ENCODE measurements at places on chromosomes 3 and 15.

GRCh38 chr3:149016669-149017541 is 25.6 kb downstream of the GYG1 start:
- no peak for DNase-seq

DNA sequence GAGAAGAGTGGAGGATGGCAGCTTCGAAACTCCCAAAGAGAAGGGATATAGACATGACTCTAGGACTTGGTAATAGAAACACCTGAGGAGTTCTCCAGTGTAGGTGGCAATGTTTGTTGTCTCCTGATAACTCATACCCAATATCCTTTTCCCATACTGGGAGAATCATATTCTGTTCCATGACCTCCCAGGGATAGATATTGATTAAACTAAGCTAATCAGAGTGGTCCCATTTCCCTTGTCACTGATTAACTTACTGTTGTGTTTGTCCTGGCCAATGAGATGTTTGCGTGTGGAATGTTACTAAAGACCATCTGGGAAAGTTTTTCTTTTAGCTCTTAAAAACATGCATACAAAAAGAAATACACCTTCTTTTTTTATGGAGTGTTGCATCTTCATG is 85.6 kb downstream of the RPL22L1 start:
- no peak for DNase-seq

GRCh38 chr3:52838561-52839267 is 3.9 kb upstream of the MUSTN1 start:
- DNase-seq = no peak

DNA sequence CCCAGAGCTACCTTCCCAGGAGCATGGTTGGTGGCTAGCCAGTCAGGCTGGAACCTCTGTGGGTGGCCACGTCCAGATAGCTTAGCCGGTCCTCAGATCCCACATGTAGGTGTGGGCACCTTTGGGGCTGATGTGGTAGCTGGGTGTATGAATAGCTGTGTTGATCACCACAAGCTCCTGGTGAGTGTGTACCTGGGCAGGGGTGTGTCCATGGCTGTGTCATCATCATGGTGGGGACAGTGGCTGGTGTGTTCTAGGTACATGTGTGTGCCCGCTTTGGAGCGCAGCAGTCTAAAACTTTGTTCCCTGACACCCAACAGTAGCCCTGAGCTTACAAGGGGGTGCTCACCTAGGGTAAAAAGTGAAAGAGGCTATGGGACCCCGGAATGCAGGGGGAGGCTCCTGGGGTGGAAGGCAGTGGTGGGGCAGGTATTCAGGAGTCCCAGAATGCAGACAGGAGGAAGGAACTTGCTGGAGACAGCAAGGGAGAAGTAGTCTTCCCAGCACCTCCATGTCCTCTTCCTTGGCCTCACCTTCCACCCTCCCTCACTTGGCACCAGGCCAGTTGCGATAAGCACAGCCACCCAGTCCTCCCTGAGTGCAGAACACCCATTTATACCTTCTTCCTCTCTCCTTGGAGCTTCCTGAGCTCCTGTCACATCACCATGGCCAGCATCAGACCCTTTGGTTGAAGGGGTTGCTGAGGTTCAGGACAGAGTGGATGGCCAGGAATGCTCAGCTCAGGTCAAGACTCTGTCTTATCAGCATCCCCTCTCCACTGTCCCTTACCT is 1.2 kb downstream of the CISH start:
- no peak for DNase-seq

GRCh38 chr15:95922431-95922830 is 408.1 kb upstream of the NR2F2 start:
- no peak for DNase-seq

DNA sequence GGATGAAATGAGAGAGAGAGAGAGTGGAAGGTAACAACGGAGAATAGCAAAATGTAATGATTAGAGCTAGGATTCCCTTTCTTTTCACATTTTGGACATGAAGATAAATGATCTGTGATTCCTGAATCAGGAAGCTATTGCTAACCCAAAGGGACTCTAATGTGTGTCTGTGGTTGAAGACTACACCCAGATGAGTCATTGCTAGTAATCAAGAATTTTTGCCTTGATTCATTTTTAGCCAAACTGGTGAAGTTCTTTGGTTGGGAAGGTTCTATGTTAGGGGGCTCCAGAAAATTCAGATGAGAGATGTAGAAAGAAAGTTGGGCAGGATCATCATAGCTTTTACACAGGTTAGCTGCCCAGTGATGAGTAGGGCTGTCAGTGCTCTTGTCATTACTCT is 116.4 kb downstream of the DUT start:
- DNase-seq = no peak

GRCh38 chr15:50613600-50613999 is 67.1 kb upstream of the USP50 start:
- no peak for DNase-seq

GRCh38 chr3:30649572-30650318 is 43.3 kb downstream of the TGFBR2 start:
- DNase-seq = no peak

GRCh38 chr3:62436785-62437184 is 63.4 kb upstream of the FEZF2 start:
- no peak for DNase-seq

- DNase-seq = no peak
These were observed 121.1 kb downstream of the OXSM start for GRCh38 chr3:25910997-25911396.

GRCh38 chr3:192991356-192991755 is 73.7 kb upstream of the MB21D2 start:
- DNase-seq = no peak

- DNase-seq = no peak
These were observed 137.9 kb downstream of the SUCLG2 start for GRCh38 chr3:67516496-67516895.

- DNase-seq = no peak
These were observed 26.8 kb upstream of the ALDH1L1 start for GRCh38 chr3:126207166-126207565.

DNA sequence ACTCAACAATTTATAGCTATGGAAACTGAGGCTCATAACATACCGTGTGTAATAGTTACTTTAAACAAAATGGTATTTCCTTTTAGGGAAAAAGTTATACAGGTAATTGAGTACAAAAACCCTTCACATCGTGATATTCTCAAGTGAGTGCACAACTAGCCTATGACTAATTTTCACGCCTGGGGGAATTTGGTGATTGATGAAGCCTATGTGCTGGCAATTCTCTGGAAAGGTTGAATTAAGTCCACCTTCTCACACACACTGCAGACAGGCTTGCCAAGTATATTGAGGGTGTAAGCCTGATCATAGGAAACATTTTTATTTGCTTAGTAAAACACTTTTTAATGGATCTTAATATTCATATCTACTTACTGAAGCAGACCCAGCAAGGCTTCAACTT is 41.3 kb upstream of the ROBO2 start:
- no peak for DNase-seq

GRCh38 chr3:48469046-48469915 is 22.7 kb downstream of the ATRIP start:
- no peak for DNase-seq

- no peak for DNase-seq
These were observed 52.1 kb upstream of the WDR72 start for GRCh38 chr15:53811530-53811929.

GRCh38 chr3:33134026-33134625 is 20.3 kb downstream of the CRTAP start:
- no peak for DNase-seq

- DNase-seq = no peak
These were observed 54.2 kb upstream of the ARHGEF3 start for GRCh38 chr3:56855856-56856512.

GRCh38 chr15:89542369-89542768 is 32.9 kb upstream of the TICRR start:
- no peak for DNase-seq

- no peak for DNase-seq
These were observed 231.4 kb upstream of the WNT5A start for GRCh38 chr3:55718521-55718921.

DNA sequence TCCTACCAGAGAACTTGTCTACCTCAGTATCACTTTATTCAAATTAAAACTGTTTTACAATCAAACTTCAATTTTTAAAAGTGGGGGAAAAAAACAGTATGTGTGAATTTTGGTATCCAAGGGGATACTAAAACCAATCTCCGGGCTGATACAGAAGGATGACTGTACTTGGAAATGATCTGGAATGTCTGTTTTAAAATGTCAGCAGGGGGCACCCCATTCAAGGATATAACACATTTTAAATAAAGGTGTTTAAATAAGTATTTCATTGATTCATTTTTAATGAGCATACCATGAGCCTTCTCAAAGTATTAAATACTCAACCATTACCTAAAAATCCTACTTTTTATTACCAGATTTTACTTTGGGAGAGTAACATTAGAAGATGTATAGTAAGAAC is 67.9 kb downstream of the ULK4 start:
- no peak for DNase-seq

- DNase-seq = no peak
These were observed 156.4 kb upstream of the PPP2R3A start for GRCh38 chr3:135809021-135809634.

GRCh38 chr3:122391681-122392446 is 7.9 kb downstream of the FAM162A start:
- DNase-seq = no peak

GRCh38 chr3:165181556-165181955 is 14.6 kb downstream of the SLITRK3 start:
- no peak for DNase-seq

DNA sequence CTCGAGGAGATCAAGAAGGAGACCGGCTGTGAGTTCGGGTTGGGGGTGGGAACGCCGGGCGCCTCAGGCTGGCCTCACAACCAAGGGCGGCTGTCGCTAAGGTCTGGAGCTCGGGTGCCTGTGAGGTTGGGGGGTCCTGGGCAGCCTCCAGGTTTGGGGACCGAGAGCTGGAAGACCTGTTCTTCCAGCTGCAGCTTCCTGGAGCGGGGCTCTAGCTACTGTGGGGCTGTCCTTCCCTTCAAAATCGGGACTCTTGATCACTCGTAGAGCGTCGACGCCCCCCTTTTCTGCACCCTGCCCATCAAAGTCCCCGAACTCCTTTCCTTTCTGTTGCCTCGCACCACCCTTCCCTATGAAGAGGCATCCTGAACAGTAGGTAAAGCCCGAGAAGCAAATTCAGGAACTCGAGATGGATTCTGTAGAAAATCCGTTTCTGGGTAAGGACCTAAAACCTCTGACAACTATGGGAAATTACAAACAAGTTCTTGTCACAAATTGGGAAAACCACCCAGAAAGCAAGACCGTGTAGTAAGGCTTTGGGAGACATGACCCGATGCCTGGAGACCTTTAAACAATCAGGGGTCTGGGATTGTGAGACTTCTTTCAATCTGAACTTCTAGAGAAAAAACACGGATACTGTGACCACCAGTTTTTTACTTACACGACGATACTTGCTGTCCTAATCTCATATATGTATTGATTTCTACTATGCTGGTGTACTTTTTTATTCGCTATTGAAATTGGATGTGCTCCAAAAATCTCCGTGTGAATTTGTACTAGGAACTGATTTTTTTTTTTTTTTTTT is 556 bp downstream of the CHP1 start:
- DNase-seq = no peak

DNA sequence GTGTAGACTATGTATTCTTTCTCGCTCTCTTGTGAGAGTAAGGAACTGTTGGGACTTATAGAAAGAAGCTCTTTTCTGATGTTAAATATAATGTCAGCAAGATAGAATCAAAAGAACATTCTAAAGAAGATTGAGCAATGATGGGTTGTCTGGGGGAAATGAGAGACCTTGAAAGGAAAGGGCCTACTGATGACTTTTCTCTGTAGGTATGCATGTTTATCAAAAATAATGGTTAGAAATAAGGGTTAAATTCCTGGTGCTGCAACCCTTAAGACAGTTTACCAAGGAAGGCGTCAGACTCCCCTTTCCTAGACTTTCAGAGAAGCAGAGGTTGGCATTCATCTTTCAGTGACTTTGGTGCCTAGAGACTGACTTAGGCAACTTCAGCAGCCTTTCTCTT is 69.8 kb downstream of the GHSR start:
- DNase-seq = no peak

DNA sequence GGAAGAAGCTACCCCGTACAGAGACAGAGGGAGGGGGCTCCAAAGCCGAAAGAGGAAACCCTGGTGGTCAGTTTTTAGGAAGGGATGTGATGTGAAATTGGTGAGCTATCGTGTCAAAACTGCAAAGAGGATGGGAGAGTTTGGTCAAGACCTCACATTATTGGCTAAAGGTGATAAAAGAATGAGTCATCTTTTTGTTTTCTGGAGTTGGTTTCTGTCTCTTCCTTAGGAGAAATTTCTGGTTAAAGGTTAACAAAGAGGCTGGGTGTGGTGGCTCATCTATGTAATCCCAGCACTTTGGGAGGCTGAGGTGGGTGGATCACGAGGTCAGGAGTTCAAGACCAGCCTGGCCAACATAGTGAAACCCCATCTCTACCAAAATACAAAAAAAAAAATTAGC is 217.8 kb upstream of the CBLB start:
- DNase-seq = no peak

DNA sequence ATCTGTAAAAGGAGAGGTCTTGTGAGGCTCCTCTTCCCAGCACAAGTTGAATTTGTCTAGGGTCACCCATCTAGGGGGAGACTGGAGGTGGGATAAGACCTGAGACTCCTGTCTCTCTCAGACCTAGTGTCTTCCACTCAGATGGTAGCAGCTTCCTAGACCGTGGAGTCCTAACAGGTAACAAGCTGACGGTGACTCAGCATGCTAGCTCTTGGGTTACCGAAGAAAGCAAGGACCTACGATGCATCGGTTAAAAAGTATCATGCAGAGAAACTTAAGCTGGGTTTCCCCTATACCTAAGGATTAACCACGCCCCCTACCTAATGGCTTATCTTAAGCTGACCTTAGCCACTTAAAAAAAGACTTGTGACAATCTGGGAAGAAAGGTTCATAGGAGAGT is 7.6 kb downstream of the LRRN1 start:
- DNase-seq = no peak

DNA sequence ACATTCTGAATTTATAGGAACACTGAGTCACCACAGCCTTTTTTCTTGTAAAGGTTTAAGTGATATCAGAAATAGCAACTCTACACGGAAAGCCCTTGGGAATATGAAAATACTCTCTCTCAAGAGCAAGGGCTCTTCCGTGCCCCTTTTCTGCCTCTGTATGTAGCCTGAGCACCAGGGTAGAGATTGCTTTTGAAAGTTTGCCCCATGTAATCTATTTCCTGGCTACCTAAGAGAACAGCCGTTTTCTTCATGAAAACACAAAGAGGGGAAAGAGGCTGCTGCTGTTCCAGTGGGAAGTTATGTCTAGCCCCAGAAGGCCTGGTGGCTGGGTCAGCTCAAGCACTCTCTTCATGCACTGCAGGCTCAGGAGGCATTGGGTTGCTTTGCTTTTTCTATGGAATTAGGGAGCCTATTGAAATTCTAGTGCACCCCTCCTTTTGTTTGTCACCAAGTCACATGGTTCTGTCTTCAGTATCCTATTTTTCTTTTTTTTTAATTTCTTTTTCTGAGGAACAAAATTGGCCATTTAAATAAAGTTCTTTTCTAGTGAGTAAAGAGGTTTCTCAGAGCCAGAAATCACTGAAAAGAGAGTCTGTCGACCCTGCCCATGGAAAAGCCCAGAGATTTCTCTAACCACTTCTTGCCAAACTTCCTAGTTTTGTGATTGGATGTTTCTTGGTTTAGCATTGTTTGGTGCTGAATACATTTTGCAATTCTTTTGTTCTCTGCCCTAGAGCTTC is 39.5 kb downstream of the TIGIT start:
- no peak for DNase-seq

GRCh38 chr3:154327871-154328270 is 3.6 kb upstream of the DHX36 start:
- DNase-seq = no peak

All from NCI-H2171 (cell line).